ENCODE measurements at places on chromosomes 2 and 18.

DNA sequence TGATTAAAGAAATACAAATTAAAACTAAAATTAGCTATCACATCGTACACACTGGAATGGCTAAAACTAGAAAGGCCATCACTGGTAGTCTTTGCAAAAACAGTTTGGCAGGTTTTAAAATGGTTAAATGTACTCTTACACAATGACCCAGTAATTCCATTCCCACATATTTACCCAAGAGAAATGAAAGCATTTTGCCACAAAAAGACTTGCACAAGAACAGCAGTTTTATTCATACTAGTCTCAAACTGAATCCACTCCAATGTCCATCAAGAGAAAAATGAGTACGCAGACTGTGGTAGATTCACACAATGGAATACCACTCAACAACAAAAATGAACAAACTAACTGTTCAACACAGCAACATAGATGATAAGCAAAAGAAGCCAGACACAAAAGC is 29.1 kb downstream of the SP140L start:
- DNase-seq: no peak

DNA sequence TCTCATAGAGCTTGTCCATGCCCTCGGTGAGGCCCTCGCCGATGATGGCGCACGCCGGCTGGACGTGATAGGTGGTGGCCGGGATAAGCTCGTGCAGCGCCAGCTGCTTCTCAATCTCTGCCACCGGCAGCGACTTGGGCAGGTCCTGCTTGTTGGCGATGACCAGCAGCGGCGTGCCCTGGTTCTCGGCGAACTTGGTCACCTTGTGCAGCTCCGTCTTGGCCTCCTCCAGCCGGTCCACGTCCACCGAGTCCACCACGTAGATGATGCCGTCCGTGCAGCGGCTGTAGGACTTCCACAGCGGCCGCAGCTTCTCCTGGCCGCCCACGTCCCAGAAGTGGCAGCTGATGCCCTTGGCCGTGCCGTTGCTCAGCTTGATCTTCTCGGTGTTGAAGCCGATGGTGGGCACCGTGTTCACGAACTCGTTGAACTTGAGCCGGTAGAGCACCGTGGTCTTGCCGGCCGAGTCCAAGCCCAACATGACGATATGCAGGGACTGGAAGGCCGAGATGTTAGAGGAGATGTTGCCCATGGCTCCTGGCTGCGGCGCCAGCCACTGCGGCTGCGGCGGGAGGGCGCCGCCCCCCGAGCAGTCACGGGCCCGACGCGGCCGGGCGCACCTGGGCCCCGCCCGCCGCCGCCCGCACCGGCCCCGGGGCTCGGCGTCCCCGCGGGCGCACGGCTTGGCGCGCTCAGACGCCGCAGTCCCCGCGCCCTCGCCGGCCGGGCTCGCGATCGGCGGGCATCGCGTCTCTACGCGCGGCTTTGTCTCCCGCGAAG is 636 bp downstream of the ARL4C start:
- DNase-seq: no peak

GRCh38 chr2:32838418-32838817 is 108.3 kb upstream of the LTBP1 start:
- DNase-seq: no peak

- DNase-seq: no peak
Observed at GRCh38 chr2:205695460-205695991, 13.2 kb downstream of the NRP2 start.

DNA sequence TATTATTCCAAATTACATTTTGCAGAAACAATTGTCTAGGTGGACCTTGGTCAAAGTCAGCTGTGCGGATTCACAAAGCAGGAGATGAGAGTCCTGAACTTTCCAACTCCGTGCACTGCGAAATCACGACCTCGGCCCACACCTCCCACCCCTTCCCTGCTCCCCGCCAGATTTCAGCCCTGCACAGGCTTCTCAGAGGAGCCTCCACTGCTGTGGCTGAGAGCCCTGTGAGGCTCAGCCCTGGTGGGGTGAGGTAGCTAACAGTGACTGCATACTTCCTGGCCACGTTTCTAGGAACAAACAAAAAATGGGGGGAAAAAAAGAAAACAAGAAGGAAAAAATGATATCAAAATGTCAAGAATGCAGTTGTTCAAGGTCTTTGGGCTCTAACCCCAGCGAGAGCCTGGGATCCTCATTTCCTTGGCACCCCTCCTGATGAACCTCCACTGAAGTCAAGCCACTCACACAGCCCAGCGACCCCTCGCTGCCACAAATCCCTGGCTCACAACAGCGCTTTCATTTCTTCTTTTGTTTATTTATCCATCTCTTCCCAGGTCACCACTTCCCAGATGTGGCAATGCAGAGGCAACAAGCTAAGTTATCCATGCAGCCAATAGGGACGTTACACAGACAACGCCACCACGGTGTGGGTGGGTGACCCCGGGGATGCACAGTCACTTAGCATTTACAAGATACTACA is 729.7 kb upstream of the ID2 start:
- DNase-seq: no peak

DNA sequence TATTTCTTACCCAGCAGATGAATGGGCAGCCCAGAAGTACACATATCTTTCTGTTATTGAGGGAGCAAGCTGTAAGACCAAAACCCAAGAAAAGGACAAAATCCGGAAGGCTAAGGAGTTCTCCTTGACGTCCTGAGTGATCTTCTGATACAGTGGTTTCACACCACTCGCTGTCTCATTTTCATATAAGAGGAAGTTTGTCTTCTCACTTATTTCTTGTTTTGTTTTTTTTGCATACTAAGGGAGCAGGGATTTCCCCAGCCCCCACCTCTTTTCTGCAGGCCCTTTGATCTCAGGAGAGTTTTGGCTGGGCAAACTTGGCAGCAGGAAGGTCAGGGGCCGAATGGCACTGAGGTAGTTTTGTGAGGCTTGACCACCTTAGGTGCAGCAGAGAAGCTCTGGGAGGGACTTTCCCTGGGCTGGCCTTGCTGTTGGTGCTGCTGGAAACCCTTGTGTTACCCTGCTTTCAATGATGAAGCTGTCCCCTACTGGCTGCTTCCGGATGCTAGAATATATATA is 13.3 kb downstream of the CHRNA1 start:
- no peak for DNase-seq

DNA sequence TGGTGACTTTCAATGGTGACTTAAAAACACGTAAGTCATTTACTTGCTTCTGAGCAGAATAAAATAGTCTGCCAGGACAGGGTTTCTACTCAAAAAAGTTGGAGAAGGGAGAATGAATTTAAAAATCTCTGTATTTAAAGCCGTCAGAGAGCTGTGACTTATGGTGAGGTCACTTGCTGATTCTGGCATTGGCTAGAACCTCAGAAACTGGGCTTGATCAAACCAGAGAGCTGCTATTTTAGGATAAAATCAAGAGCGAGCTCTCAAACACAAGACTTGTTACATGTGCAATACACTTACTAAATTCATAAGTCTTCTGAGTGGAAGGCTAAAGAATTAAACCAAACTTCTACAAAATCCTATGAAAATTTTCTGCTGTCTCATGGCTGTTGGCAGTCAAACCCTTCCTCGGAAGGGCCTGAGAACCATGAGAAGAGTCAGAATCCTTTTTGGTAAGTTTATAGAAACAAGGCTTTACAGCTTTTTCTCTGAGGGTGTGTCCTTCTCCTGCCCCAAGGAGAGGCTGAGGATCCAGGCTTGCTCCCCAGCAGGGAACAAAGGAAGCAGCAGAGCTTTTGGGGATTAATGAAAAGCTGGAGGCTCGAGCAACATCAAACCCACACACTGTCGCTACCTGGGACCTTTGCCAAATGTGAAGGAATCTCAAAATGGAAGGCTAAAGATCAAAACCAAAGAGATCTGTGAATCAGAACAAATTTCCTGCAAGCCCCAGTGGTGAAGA is 816.4 kb downstream of the SOCS6 start:
- DNase-seq: no peak

GRCh38 chr2:58039170-58039611 is 7.4 kb upstream of the VRK2 start:
- no peak for DNase-seq

DNA sequence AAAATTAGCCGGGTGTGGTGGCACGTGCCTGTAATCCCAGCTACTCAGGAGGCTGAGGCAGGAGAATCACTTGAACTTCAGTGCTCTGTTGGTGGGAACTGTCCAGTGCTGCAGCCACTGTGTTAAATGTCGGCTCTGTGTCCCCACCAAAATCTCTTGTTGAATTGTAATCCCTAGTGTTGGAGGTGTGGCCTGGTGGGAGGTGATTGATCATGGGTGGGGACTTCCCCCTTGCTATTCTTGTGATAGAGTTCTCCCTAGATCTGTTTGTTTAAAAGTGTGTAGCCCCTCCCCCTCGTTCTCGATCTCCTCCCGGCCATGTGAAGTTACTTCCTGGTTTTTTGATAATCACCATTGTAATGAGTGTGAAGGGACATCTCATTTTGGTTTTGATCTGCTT is 9.8 kb upstream of the RPL31 start:
- DNase-seq: no peak
